Endothelial cell (in vitro differentiated cells): ENCODE measurements at places on chromosomes 12 and 14. TPM values are rescaled to one million over a fixed set of nuclear protein-coding genes. Genes with fewer than 3 reads are reported as not detected.
A peak's percentile ranks its signal among the peaks of the same experiment; 100 is the strongest.

GRCh38 chr12:21413369-21414277 lies 23.8 kb upstream of the PYROXD1 start:
- no peak overlapping the region for H3K27ac ChIP-seq
- no peak overlapping the region for H3K4me3 ChIP-seq
- H3K4me1 ChIP-seq: no peaks in the 10 kb centered on the region
- no peaks in the 10 kb centered on the region for H3K36me3 ChIP-seq
- H3K27me3 ChIP-seq: no peaks in the 10 kb centered on the region
- no peak for DNase-seq

GRCh38 chr14:92258934-92259333 lies 64.0 kb upstream of the SLC24A4 start:
- H3K36me3 ChIP-seq: no peaks in the 10 kb centered on the region
- no peak overlapping the region for H3K4me3 ChIP-seq
- H3K4me1 ChIP-seq: peaks cover 20% of the 10 kb centered on the region
- DNase-seq: no peak
- peaks cover 1% of the 10 kb centered on the region for H3K27me3 ChIP-seq

- no peak overlapping the region for H3K4me3 ChIP-seq
- no peak overlapping the region for H3K27ac ChIP-seq
- H3K4me1 ChIP-seq: peaks cover 10% of the 10 kb centered on the region
- H3K27me3 ChIP-seq: no peaks in the 10 kb centered on the region
- DNase-seq: no peak
- no peaks in the 10 kb centered on the region for H3K36me3 ChIP-seq
Measured at GRCh38 chr12:80226576-80226975, 127.2 kb downstream of the OTOGL start.

- DNase-seq: no peak
- H3K27me3 ChIP-seq: no peaks in the 10 kb centered on the region
- peaks cover 4% of the 10 kb centered on the region for H3K4me1 ChIP-seq
- no peak overlapping the region for H3K27ac ChIP-seq
- no peaks in the 10 kb centered on the region for H3K36me3 ChIP-seq
Measured at GRCh38 chr12:4212845-4213244, 60.7 kb upstream of the CCND2 start.

- peak; percentile 36 for DNase-seq
- H3K4me1 ChIP-seq: peaks cover 28% of the 10 kb centered on the region
- H3K27me3 ChIP-seq: peaks cover 9% of the 10 kb centered on the region
- peaks cover 8% of the 10 kb centered on the region for H3K36me3 ChIP-seq
- peak overlapping the region; percentile 94 for H3K27ac ChIP-seq
Measured at GRCh38 chr12:45730084-45730347, 510 bp downstream of the ARID2 start.

DNA sequence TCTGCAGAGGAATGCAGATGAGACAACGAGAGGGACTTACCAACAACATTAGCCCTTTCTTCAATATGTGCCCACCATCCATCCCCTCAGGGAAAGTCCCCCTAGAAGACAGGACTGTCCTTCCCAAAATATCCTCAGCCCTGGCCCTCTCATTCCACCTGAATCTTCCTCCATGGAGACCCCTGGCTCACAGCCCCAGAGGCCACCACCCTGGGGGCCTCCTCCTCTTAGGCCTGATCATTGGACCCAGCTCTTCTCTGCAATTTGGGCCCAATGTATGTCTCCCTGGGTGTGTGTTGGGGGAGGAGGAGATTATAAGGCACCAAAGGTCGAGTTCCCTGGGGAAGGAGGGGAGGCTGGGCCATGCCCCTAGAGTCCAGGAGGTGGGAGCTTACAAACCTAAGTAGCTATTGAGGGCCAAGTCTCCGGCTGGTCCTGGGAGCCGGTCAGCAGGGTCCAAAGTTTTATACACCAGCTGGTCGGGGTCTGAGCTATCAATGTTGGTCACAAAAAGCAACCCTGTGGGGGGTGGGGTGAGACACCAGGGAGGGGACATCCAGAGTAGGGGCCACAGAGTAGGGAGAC lies 8.1 kb downstream of the ITGA7 start:
- peaks cover 13% of the 10 kb centered on the region for H3K27me3 ChIP-seq
- peak overlapping the region; percentile 70 for H3K4me3 ChIP-seq
- H3K27ac ChIP-seq: peak overlapping the region; percentile 57
- no peak for DNase-seq

GRCh38 chr14:24861083-24861630 lies 188.8 kb downstream of the STXBP6 start:
- H3K27ac ChIP-seq: no peak overlapping the region
- no peaks in the 10 kb centered on the region for H3K36me3 ChIP-seq
- peaks cover 24% of the 10 kb centered on the region for H3K4me1 ChIP-seq
- no peak for DNase-seq

DNA sequence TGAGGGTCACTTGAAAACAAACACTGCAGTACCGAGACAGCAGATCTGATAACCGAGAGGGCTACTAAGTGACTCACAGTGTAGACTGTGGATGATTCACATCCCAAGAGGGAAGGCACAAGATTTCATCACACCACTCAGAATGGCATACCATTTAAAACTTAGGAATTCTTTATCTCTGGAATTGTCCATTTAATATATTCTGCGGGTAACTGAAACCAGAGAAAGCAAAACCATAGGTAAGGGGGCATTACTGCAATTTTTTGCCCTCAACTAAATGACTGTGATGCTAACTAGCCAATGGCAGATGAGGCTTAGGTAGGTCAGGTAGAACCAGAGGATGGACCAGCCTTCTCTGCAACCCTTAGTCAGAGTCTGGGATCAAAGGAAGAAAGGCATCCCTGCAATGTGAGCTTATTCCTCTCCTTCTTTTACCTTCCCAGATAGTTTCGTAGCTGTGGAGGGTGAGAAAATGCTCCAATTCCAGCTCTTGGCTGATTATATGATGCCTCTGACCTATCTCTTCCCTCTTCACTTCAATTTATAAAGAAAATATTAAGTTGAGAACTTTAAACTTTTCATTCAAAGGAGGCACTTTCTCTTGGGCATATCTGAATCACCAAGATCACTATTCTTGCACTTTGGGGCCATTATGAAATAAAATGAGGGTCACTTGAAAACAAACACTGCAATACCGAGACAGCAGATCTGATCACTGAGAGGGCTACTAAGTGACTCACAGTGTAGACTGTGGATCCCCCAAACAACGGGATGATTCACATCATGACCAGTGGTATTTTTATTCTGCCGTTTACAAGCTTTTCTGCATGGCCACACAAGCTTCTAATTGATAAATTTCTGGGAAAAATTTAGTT lies 6.8 kb downstream of the ART4 start:
- H3K27me3 ChIP-seq: peaks cover 4% of the 10 kb centered on the region
- peaks cover 27% of the 10 kb centered on the region for H3K4me1 ChIP-seq
- H3K27ac ChIP-seq: peak overlapping the region; percentile 39
- H3K4me3 ChIP-seq: no peak overlapping the region
- peaks cover 8% of the 10 kb centered on the region for H3K36me3 ChIP-seq

GRCh38 chr12:8603856-8604255 lies 8.8 kb downstream of the AICDA start:
- H3K4me3 ChIP-seq: no peak overlapping the region
- H3K36me3 ChIP-seq: no peaks in the 10 kb centered on the region
- H3K27ac ChIP-seq: no peak overlapping the region
- peaks cover 5% of the 10 kb centered on the region for H3K27me3 ChIP-seq
- H3K4me1 ChIP-seq: peaks cover 6% of the 10 kb centered on the region

DNA sequence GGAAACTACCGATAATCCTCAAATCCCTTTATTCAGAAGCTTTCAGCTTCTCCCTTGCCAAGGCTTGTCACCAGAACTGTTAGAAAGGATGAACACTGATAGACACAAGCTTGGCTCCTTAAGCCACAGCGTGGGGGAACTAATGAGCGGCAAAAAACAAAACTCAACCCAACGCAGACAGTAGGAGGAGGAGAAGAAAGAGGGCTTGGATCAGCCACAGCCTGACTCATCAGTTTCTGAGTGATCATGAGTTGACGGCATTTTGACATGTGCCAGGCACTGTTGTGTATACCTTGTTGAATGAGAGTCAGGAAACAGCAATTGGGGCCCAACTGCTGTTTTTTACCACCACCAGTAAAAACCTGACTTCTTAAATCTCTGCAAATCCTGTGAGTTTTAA lies 23.7 kb downstream of the PLXNC1 start:
- no peak for DNase-seq
- no peak overlapping the region for H3K4me3 ChIP-seq
- H3K4me1 ChIP-seq: peaks cover 19% of the 10 kb centered on the region
- H3K27ac ChIP-seq: no peak overlapping the region

DNA sequence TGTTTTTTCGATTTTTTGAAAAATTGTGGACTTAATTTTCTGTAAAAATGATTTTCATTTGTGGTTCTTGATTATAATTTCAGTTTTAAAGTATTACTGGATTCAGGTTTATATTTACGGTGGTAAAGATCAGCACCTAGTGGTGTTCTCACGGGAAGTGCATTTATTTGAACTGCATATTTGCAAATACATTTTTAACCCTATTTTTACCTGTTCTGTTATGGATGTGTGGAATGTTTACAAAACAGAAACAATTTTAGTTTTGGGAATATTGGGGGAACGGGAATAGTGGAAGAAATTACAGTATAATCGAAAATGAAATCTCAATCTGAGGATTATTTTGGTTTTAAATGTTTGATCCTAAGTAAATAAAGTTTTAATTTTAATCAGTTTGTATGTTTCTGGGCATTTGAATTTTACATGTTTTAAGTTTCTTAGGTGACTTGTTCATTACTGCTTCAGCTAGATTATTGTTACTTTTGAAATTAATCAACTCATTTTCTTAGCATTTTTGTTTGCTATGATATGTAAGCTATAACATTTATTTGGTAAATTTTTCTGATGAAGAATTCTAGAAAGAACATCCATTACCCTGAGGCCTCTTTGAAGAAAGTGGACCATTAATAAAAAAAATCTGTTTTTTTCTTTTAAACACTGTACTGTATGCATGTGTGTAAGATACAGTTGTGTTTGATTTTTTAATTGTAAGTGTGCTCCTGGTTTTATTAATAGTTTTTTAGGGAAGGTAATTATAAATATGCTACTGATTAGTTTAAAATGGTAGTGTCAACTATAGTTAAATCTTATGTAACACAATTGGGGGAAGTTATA lies 942 bp downstream of the ATF7IP start:
- no peak for DNase-seq
- peaks cover 6% of the 10 kb centered on the region for H3K4me1 ChIP-seq
- peak overlapping the region; percentile 98 for H3K4me3 ChIP-seq
- peak overlapping the region; percentile 98 for H3K27ac ChIP-seq
- peaks cover 10% of the 10 kb centered on the region for H3K27me3 ChIP-seq
- H3K36me3 ChIP-seq: peaks cover 4% of the 10 kb centered on the region

The OAS3 gene
- total RNA-seq: 2.2 TPM

The MYH6 gene
- total RNA-seq: 1.6 TPM

The NOVA1 gene
- total RNA-seq: 21.8 TPM
